ENCODE measurements at places on chromosomes 1 and 21.

GRCh38 chr1:116755066-116755465 lies 836 bp downstream of the CD2 start:
- DNase-seq: peak; percentile 36

- no peak for DNase-seq
Measured at GRCh38 chr1:7426780-7427604, 344.1 kb upstream of the VAMP3 start.

- no peak for DNase-seq
Measured at GRCh38 chr1:187053876-187054275, 225.1 kb downstream of the PLA2G4A start.

- DNase-seq: no peak
Measured at GRCh38 chr1:83762039-83762365, 236.9 kb downstream of the TTLL7 start.

DNA sequence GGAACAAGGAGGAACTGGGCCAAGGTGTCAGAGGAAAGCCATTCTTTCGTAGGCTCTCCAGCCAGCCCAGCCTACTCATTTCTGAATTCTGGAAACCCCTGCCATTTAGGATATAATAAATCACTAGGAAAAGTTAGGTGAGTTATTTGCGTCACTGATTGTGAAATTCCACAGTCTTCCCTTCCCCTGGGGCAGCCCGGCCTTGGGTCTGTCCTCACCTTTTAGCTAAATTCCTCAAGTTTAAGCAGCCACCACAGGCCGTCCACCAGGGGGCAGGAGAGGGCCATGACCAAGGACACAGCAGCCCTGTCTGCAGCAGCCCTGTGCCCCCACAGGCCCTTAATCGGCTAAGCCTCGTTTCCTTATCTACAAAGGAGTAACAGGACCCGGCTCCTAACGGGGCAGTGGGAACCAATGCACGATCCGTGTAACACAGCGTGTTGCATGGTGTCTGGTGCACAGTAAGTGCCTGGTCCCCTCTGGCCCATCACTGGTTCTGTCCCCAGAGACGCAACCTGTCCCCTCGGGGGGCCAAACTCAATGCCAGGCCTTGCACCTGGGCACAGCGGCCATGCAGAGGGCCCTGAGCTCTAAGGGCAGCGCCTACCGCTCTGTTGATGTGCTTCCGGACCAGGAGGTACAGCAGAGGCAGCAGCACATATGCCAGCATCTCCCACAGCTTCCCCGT lies 18.1 kb downstream of the GPR157 start:
- DNase-seq: peak; percentile 86

DNA sequence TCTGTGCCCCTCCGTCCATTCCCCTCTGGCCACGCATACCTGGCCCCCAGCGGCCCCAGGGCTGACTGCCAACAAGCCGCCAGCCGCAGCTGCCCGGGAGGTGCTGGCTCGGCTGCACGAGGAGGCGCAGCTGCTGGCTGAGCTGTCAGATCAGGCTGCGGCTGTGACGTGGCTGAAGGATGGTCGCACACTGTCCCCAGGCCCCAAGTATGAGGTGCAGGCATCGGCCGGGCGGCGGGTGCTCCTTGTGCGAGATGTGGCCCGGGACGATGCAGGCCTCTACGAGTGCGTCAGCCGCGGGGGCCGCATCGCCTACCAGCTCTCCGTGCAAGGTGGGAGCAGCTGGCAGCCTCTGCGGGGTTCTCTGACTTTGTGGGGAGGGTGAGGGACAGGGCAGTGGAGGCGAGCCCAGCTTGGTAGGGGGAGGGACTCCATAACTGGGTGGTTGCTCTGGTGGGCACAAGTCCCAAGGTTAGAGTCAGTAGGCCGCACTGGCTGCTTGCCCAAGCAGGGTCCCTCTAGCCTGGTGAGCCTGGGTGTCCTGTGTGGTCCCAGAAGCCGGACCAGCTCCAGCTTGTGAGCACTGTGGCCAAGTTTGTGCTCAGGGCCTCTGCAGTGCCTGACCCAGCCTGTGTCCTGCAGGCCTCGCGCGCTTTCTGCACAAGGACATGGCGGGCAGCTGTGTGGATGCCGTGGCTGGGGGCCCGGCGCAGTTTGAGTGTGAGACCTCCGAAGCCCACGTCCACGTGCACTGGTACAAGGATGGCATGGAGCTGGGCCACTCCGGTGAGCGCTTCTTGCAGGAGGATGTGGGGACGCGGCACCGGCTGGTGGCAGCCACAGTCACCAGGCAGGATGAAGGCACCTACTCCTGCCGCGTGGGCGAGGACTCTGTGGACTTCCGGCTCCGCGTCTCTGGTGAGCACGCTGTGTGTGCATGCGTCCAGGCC lies 8.8 kb downstream of the OBSCN start:
- no peak for DNase-seq

DNA sequence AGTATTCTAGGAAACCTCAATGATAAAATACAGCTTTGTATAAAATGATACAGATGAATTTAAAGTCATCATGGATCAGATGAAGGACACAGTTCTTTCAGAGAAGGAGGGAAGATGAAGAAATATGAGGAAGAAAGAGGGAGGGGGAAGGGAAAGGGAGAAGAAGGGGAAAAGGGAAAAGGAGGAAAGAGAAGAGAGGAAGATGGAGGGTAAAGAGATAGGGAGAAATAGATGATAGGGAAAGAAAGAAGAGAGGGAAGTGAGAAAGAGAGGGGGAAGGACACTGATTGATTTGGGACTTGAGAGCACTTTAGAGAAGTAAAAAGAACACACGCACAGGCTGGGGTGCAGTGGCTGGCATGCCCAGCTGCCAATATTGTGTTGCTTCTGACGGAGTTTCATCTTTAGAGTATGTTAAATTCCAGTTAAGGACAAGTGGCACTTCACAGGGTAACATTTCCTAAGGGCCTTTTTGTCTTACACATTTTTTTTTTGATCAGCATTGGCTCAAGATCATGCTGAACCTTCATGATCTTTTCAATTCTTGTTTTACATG lies 235.9 kb upstream of the DMRTA2 start:
- no peak for DNase-seq

DNA sequence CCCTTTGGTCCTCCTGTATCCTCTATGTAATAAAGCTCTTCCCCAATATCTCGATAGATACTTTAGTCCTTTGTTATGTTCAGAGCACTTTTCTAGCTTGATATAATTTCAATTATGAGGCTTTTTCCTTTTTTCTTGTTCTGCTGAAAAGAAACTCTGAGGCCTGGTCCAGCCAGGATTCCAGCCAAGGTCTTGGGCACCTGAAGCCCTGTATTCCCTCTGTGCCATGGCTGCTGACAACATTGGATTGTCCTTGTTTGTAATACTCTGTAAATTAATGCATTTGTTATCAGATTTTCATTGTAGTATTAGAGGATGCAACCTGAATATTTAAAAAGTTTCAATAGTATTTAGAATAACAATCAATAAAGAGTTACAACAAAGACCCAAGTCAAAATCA lies 67.9 kb upstream of the ADAMTS5 start:
- DNase-seq: no peak

GRCh38 chr1:41098730-41099460 lies 77.4 kb upstream of the SLFNL1 start:
- no peak for DNase-seq

- DNase-seq: no peak
Measured at GRCh38 chr1:232904566-232904965, 45.8 kb upstream of the NTPCR start.

GRCh38 chr1:170823120-170823519 lies 112.2 kb upstream of the MROH9 start:
- no peak for DNase-seq

- no peak for DNase-seq
Measured at GRCh38 chr1:37605806-37606474, 10.2 kb upstream of the GNL2 start.

DNA sequence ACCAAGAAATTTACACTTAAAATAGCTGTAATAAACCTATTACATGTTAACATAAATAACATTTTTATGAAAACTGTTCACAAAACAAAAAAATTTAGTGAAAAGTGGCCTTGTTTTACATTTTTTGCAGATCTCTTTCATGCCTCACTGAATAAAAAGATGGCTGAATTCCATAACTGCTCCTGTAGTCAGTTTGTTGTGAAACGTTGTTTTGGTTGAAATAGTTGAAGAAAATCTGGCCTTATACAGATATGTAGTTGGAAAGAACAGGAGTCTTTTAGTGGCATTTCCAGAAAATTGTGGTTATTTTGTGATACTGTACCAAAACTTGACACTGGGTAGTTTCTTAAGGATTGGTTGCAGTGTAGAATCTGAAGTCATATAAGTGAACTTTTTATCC lies 18.1 kb downstream of the ITSN1 start:
- DNase-seq: no peak

- DNase-seq: no peak
Measured at GRCh38 chr1:246095443-246095842, 411.6 kb downstream of the SMYD3 start.

DNA sequence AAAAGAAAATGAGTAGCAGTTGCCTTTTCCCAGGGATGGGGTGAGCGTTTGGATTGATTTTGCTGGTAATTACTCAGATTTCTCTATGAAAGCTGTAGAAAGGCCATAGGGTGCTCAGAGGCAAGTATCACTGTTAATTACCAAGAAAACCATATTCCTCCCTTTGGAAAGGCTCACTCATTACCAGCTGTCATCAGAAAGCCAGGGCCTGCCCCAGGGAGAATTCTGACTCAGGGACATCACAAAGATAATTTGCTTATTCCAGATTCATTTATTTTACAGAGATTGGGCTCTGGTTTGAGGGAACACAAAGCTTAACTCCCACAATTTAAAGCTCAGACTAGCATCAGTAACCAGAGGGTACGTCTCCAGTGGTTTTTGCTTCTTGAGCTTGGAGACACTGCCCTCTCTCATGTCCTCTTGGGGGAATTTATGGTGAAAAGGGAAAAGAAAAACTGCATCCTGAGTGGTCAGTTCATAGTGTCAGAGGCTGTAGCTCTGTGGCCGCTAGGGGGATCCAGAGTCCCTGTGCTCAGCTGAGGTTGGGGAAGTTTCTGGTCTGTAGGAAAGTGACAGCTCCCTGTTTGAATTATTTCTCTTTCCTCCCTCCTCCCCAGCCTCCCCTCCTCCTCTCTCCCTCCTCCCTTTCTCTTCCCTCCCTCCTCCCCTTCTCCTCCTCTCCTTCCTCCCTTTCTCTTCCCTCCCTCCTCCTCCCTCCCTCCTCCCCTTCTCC lies 204.3 kb downstream of the KCNJ6 start:
- DNase-seq: peak; percentile 29

DNA sequence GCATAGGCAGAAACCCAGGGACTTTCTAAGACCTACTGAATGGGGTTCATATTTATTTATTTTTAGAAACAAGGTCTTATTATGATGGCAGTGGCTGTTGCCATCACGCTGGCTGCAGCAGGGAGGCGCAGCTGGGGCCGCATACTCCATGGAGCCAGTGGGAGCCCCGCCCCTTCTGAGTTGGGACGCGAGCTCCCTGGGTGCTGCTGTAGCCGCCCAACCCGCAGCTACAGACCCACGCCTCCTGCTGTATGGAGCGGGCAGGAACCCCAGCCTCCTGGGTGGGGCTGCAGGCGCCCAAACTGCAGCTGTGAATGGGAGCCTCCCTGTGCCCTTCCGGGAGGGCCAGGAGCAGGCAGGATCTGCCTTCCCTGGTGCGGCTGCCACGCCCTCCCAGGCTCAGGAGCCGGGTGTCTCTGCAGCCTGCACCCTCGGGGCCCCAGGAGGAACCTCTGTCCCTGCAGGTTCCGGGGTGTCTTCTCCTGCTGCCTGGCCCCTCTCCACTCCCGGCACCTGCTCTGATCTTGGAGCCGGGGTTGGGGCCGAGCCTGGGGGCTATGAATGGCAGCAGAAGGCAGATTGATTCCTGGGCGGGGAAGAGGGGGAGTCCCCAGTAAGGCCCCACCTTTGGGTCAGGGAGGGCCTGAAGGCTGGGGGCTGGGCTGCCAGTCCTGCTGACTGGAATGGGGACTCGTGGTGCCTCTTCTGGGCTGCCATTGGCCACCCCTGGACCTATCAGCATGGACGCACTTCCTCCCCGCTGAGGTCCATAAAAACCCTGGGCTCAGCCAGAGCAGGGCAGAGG lies 66.5 kb upstream of the LRRN2 start:
- DNase-seq: no peak

GRCh38 chr21:46098303-46099141 lies 610 bp downstream of the COL6A2 start:
- no peak for DNase-seq

- no peak for DNase-seq
Measured at GRCh38 chr1:2318314-2319278, 72.8 kb downstream of the MORN1 start.

- no peak for DNase-seq
Measured at GRCh38 chr21:32587120-32587519, 1.8 kb upstream of the TCP10L start.

- no peak for DNase-seq
Measured at GRCh38 chr1:153779781-153780541, 4.8 kb downstream of the SLC27A3 start.

DNA sequence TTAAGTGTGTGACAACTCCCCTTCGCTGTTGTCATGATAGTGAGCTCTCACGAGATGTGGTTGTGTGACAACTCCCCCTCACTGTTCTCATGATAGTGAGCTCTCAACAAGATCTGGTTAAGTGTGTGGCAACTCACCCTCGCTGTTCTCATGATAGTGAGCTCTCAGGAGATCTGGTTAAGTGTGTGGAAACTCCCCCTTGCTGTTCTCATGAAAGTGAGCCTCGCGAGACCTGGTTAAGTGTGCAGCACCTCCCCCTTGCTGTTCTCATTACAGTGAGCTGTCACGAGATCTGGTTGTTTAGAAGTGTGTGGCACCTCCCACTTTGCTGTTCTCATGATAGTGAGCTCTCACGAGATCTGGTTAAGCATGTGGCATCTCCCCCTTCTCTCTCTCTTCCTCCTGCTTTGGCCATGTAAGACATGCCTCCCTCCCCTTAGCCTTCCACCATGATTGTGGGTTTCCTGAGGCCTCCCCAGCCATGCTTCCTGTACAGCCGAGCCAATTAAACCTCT lies 25.1 kb upstream of the LSS start:
- DNase-seq: peak; percentile 53

GRCh38 chr1:54777431-54777830 lies 13.1 kb upstream of the PARS2 start:
- no peak for DNase-seq

DNA sequence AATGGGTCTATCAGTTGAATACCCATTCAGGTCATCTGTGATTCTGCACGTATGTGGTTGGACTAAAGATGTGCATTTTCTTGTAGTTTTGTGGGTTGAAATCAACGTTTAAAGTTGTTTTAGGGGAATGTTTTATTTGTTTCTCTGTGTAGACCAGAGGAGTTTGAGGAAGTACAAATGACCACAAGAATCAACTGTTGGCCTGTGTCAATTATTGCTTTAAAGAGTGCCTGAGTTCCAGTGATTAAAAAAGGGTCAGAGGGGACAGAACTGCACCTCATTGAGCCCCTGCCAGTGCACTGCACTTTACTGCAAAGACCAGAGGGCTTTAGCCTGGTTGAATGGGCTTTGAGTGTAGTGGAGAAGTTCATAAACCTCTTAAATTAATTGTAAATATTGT lies 190.3 kb downstream of the VPS13D start:
- DNase-seq: no peak

GRCh38 chr1:110581682-110582145 lies 24.4 kb downstream of the KCNA2 start:
- DNase-seq: no peak

GRCh38 chr1:25145775-25146393 lies 86.4 kb downstream of the SYF2 start:
- DNase-seq: no peak
